Right cardiac atrium (tissue), 5 donors: ENCODE measurements at places on chromosomes 3 and 15. TPM values are rescaled to one million over a fixed set of nuclear protein-coding genes. Genes with fewer than 3 reads are reported as not detected.

GRCh38 chr3:156702367-156702766, 28.0 kb downstream of the TIPARP start:
- no peak for DNase-seq

- no peak for DNase-seq
Observed at GRCh38 chr3:13712682-13713180, 163.8 kb downstream of the FBLN2 start.

DNA sequence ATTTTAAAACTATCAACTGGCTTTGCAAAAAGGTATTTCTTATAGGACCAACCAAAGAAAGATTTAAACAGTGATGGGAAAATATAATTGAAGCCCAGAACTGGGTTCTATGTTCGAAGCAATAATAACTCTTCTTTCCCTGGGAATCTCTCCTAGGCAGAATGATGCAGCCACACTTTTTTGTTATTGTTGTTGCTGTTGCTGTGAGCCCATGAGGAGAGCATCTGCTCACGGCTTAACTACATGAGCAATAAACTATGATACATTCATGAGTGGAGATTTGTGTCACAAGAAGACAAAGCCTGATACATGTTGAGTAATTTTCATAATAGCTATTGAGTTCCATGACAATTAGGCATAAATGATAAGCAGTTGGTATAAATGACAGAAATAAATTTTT, 80.5 kb downstream of the CRTC3 start:
- no peak for DNase-seq

DNA sequence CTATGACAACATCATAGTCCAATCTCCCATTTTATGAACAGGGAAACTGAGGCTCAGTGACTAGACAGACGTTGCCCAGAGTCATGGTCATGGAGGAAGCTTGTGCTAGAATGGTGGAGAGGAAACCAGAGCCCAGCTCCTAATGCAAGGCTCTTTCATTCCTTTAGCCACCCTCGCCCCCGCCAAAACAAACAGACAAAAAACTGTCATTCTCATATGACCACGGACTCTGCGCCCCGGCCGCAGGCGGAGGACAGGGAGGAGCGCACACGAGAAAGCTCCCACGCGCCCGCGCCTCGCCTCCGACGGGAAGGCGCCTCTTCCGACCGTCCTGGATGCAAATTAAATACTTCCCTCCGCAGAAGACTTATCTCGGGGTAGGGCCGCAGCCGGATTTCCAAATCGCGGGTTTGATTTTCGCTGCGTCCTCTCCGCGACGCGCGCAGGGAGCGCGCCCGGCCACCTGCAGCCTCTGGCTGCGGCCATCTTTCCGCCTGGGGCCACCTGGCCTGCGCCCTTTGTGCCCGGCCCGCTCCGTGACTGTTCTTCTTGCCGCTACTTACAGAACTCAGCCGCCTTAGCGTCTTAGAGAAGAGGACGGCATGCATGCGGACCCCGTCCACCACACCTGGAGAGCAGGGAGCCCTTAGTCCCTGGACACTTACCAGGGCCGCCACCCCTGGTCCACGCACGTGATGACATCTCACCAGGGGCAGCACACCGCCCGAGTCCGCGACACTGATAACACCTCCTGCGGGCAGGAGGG, 670 bp upstream of the ATP13A3 start:
- DNase-seq, result peak; percentile 79

DNA sequence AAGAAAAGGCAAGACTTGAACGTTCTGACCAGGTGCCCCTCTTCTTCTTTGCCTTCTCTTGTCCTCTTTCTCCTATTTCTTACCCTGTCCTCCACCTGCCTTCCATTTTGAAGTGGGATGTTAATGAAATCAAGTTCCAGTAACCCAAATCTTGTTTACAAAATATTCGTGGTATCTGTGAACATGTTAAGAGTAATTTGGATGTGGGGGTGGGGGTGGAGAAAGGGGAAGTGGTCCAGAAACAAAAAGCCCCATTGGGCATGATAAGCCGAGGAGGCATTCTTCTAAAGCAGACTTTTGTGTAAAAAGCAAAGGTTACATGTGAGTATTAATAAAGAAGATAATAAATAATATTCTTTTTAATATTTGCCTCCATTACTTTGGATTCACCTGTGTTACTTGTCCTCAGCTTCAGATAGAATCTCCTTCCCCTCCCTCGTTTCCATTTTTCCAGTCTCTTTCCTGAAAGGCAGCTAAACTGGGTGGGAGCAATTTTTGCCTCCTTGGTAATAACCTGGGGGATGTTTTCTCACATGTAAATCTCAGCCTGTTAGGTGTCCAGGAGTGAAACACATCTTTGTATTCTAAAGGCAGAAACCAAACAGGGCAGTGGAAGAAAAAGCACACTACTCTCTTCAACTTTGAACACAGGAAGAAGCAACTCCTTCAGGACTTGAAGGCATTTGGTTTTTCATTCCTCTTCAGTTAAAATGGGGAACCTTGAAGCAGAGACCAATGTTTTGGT, 3.2 kb downstream of the CHST2 start:
- no peak for DNase-seq

DNA sequence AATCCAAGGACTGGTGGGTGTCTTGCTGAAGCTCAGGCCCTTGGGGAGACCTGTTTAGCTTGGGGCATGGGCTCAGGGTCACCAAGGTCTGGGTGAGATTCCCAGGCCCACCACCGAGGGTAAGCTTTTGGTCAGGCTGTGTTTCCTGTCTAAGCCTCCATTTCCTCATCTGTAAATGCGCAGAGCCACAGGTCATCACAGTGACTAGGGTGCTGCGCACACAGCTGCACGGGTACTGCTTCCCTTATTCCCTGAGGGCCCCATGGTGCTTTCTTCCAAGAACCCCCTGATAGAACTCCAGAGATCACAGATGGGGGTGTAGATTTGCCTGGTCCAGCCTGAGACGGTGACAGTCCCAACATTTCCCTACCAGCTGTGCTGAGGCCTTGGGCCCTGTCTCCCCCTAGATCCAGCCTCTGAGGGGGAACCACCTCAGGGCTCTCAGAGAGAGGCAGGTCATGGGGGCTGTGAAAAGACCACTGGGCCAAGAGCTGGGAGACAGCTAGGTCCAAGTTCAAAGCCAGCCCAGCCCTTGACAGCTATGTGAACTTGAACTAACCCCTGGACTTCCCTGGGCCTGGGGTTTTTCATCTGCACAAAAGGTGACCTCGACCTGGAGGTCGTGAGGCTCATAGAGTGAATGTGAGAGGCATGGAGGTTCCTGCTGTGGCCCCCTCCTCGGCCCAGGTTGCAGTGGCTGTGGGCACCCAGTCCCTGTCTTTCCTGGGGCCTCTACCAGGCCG, 60.7 kb downstream of the SEMA3G start:
- DNase-seq, result no peak

GRCh38 chr3:177729956-177730681, 532.8 kb upstream of the TBL1XR1 start:
- peak; percentile 57 for DNase-seq

GRCh38 chr3:84307339-84307738, 651.5 kb upstream of the CADM2 start:
- no peak for DNase-seq

- no peak for DNase-seq
Observed at GRCh38 chr3:18232317-18232716, 192.8 kb downstream of the SATB1 start.

- DNase-seq, result no peak
Observed at GRCh38 chr15:78615151-78615589, 5.6 kb downstream of the CHRNA3 start.

DNA sequence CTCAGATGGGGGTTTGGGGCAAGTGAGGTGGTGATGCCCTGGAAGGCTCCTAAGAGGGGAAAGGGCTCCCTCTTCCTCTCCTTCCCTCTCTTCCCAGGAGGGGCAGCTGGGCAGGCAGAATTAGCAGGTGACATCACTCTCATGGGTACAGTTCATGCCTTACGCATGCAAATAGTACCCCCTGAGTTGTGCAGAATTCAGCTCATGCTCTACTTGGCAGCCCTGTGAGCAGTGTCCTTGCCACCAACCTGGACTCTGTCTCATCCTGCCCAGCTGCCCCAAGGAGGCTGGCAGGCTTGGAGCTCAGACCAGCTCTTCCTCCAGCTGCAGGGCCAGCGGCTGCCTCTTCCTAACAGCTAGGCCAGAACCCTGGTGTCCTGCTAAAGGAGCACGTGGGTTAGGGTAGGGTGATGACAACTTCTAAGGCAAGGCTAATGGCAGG, 3.3 kb downstream of the CHAC1 start:
- DNase-seq, result no peak

- no peak for DNase-seq
Observed at GRCh38 chr3:56368846-56369245, 99.4 kb downstream of the ERC2 start.

DNA sequence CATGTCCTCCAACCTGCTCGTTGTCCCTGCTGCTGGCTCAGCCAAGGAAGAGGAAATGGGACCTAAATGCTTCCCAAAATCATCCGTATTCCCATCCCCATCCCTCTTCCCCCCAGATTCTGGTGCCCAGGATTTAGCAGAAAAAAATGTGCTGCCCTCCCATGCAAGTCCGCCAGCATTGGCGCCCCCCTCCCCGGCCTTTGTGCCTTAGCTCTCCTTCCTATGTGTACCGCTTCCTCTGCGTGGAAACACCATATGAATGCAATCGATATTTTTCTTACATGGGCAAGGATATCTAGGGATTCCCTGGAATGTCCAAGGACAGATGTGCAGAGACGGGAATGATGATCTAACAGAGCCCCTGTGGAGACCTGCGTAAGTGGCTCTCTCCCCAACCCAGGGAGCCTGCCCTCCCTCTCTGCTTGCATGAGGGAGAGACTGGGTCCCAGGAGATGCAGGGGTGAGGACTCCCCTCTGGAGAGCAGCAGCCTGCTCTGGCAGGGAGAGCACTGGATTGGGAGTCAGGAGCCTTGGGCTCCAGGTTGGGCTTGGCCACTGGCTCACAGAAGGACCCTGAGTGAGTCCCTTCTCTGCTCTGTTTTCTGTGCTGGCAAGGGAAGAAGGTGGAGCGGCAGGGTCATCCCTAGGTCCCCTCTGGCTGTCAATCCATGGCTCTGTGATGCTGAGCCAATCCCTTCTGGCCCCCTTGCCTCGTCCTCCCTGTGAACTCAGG, 227.2 kb downstream of the XXYLT1 start:
- no peak for DNase-seq

DNA sequence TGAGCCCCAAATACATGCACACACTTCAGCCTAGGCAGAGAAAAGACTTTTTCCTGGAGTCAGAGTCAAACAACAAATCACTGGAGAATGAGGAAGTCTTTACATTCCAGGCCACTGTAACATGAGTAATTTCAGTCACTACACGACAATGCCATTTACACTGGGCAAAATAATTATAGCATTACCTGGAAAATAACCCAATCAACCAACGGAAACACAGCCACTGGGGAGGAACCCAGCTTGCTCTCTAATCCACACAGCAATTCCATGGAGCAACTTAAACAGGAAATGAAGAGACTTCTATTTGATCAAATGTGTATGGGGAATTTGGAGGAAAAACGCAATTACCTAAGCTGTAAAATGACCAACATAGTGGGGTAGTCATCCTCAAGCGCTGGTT, 15.2 kb downstream of the FSTL1 start:
- no peak for DNase-seq

DNA sequence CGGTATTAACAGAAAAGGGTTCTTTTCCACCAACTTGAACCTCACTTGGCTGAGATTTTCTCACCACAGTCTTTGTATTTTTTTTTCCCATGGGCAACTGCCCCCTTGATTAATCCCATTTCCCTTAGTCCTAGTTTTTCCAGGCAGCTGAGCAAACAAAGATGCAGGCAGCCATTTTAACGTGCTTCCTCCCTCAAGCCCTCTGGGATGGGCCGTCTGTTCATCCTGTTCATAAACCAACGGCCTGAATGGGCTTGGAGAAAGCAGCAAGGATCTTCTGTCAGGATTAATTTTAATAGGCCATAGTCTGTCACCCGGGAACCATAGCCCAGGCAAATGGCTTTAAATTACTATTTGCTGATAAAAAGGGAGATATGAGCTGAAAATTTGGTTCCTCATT, 10.4 kb upstream of the POLR2M start:
- DNase-seq, result no peak

- no peak for DNase-seq
Observed at GRCh38 chr3:75687323-75687722, 23.2 kb downstream of the FRG2C start.

DNA sequence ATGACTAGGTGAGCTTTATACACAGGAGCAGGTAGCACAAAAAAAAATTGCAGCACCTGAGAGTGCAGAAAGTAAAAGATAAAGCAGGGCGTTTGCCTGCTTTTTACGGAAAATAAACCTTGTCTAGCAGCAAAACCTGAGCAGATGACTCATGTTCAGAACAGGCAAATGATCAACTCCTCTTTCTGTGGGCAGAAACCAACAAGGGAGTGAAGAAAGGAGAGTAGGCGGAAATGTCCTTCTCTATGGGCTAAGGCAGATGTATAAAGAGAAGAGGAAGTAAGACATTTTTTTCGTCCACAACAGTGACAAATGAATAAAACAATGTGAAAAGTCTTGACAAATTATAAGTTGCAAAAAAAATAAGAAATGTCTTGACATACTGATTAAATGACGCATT, 24.5 kb upstream of the GMNC start:
- DNase-seq, result no peak

DNA sequence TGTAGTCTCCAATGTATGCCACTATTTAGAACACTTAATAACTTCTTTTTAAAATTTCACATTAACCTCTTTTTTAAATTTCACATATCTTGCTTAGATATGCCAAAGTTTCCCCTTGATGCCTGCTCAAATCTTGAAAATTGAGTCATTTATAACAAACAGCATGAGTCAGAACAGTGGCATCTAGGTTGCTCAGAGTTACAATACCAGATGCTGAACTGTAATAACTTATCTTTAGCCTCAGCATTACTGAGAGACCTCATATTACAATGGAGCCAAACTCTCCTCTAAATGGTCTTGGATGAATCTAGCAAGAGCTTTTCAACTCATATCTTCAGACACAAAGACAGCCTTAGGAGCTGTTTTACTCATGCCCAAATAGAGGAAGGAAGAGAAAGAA, 439.3 kb upstream of the ARPP21 start:
- DNase-seq, result no peak

DNA sequence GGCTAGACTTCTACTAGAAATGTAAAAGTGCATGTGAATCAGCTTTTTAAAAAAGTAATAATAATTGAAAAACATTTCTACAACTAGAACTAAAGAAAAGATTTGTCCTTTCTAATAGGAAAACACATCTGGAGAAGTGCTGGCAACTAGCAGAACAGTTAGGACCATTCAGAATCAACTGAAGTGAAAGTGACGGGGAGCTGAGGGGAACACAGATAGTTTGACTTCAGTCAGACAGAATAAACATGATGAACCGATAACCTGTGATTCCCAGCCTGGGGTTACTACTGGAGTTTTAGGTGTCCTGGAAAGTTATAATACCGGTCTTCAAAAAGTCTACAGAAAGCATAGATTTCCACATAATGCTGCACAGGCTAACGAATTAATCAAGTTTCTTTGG, 28.1 kb downstream of the OPA1 start:
- no peak for DNase-seq

GRCh38 chr3:40895109-40895508, 304.2 kb upstream of the CTNNB1 start:
- DNase-seq, result no peak

GRCh38 chr3:41932464-41932863, 29.4 kb downstream of the ULK4 start:
- DNase-seq, result no peak

Gene PTX3
- total RNA-seq, result 0.21 TPM

Gene ATP8B4
- total RNA-seq, result 7.1 TPM

Gene TGM5
- not detected for total RNA-seq

Gene FBXW12
- total RNA-seq, result not detected

Gene TMEM212
- not detected for total RNA-seq

Gene SERPINI2
- 1.5 TPM for total RNA-seq

Gene PCCB
- 78.6 TPM for total RNA-seq

Gene CMTM7
- total RNA-seq, result 6.7 TPM

Gene DAPK2
- total RNA-seq, result 83.5 TPM

Gene DPPA2
- not detected for total RNA-seq

Gene PIGB
- total RNA-seq, result 4.9 TPM

Gene ACKR4
- 8.5 TPM for total RNA-seq

Gene FGF7
- 29.0 TPM for total RNA-seq
